Daoy (cell line): ENCODE measurements at places on chromosomes 6 and 20. TPM values are rescaled to one million over a fixed set of nuclear protein-coding genes. Genes with fewer than 3 reads are reported as not detected.

Gene NKX2-2
- total RNA-seq = 1.4 and 3.7 TPM in 2 replicates

Gene UBE2J1
- 19.5 and 24.7 TPM in 2 replicates for total RNA-seq

- DNase-seq = no peak
Observed at GRCh38 chr6:44514085-44514484, 126.6 kb downstream of the CDC5L start.

DNA sequence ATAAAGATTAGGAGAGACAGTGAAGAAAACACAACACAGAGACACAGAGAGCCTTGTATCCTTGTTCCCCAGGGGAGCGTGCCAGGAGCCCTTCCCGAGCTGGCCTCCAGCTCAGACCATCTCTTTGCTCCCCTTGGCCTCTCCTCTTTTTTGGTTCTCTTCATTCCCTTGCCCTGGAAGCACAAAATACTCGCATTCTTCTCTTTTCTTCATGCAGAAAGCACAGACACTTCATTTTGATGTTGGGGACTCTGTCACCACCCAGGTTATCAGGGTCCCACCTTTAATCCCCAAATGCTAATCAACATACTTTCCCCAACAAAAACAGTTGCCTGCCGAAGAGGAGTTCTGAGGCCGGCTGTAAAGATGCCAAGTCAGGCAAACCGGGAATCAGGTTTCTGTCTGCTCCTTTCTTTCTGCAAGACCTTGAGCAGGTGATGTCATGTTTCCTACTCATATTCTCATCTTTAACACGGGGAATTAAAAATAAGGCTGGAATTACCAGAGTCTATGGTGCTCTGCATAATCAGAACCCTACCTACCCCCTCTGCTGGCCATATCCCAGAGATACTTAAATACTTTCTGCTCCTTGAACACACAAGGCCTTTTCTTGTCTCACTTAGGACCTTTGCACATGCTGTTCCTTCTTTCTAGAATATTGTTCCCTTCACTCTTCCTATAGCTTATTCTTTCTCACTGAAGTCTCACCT is 21.7 kb downstream of the TGM6 start:
- DNase-seq = no peak

- DNase-seq = no peak
Observed at GRCh38 chr20:37593710-37594109, 66.0 kb upstream of the BLCAP start.

- no peak for DNase-seq
Observed at GRCh38 chr6:50600280-50600679, 113.0 kb upstream of the TFAP2D start.

DNA sequence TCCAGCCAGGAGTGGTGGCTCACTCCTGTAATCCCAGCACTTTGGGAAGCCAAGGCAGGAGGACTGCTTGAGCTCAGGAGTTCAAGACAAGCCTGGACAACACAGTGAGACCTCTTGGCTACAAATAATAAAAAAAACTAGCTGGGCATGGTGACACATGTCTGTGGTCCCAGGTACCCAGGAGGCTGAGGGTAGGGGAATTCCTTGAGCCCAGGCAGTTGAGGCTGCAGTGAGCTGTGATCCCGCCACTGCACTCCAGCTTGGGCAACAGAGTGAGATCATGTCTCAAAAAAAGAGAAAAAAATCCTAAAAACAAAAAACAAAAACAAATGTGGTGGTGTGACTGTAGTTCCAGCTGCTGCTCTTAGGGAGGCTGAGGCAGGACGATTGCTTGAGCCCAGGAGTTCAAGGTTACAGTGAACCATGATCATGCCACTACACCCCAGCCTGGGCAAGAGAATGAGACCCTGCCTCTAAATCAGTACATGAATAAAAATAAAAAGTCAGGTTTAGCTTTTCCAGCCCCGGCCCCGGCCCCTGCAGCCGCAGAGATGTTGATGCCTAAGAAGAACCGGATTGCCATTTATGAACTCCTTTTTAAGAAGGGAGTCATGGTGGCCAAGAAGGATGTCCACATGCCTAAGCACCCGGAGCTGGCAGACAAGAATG is 13.5 kb upstream of the SNRPC start:
- peak; percentile 25 for DNase-seq

DNA sequence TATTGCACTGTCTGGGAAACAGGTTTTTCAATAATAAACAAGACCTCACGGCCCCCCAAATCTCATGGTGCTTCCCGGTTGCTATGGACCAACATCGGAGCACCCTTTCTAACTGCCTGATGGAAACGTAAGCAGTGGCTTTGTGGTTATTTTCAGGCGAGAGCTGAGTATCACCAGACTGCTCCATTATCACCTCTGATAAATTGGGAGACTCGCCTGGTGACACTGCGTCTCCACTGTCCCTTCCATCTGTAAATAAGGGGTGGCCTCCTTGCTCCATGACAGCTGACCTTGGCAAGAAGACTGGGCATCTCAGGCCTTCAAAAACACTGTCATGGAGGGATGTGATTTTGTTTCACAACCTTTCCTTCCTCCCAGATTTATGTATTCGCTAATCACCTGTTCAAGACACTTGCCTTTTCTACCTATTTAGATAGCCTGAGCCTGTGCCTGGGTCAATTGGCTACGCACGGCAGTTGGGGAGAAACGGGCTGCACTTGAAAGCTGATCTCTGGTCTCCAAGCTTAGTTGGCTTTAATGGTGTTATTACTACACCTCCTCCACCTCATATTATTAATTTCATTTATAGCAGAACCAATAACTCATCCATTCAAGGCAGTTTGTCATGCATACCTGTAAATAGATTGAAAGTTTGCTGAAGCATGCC is 17.7 kb upstream of the CDH4 start:
- no peak for DNase-seq
